ENCODE measurements at places on chromosomes 6 and 20.

DNA sequence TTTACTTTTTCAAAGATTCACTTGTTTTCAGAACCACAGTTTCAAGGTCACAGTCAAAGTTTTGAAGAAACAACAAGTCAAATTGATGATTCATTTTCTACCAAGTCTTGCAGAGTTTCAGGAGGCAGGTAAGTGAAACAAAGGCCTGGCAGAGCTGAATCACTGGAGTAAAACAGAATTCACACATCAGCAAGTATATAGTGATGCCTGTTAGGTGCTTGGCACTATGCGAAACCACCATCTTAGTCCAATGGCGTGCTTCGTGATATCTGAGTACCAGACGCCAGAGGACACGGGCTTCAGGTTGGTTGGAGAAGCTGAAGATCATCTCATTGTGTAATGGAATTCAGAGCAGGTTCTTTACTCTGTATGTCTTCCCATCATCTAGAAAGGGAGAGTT is 75.9 kb downstream of the RTN4IP1 start:
- DNase-seq = no peak

DNA sequence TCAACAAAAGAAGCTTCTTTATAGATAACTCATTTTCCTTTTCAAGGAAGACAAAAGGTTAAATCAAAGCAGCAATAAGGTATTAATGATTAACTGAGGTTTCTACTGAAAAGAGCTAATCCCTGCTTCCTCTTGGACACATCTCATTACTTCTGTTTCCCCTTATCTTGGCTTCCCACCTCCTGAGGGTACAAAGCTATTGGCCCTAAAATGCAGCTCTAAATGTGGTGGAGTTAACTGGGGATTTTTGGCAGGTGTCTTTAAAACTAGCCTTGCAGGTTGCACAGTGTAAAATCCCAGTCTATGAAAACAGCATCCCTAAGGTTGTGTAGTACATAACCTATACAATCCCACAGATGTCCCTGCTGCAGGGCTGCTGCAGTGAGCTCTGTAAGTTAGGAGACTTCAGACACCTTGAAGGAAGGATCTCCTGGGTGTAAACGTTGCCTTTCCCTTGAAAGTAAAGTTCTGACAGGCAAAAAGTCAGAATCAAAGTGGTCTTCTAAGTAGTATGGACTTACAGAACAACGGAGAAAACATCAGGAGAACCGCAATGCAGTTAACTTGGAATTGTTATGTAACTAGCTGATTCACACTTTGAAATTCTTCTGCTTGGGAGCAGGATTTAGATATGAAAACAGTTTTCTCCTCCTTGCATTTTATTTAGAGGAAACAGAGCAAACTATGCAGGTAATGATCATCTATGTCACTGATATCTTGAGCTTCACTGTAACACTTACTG is 71.7 kb upstream of the TRAF3IP2 start:
- DNase-seq = no peak

GRCh38 chr6:105804424-105804823 is 281.7 kb upstream of the PRDM1 start:
- DNase-seq = no peak

- DNase-seq = no peak
Observed at GRCh38 chr6:143323729-143324470, 126.6 kb downstream of the ADAT2 start.

GRCh38 chr6:2111162-2111677 is 134.2 kb downstream of the GMDS start:
- DNase-seq = no peak

Data from GM12864 (cell line).